ENCODE measurements at places on chromosomes 12 and 14.

- no peak for DNase-seq
Measured at GRCh38 chr12:78403136-78403535, 461.4 kb upstream of the SYT1 start.

GRCh38 chr14:64294672-64295413, 672 bp upstream of the ESR2 start:
- DNase-seq = peak; percentile 36

DNA sequence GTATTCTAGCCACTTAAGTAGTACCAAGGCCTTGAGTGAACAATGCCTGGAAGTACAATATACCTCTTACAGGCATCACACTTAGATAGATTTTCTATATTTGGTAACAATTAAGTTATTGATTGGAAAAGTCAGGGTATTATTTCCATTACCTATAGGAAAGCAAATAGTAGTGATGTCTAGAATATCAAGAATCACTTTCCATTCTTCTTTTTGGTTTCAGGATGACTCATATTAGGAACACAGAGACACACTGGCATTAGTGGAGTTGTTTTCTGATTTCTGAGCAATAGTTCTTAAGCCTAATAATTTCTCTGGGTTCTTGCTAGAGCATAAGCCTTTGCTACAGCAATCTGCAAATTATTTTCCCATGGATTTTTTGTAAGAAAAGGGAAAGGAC, 1640.0 kb upstream of the SEL1L start:
- DNase-seq = no peak

DNA sequence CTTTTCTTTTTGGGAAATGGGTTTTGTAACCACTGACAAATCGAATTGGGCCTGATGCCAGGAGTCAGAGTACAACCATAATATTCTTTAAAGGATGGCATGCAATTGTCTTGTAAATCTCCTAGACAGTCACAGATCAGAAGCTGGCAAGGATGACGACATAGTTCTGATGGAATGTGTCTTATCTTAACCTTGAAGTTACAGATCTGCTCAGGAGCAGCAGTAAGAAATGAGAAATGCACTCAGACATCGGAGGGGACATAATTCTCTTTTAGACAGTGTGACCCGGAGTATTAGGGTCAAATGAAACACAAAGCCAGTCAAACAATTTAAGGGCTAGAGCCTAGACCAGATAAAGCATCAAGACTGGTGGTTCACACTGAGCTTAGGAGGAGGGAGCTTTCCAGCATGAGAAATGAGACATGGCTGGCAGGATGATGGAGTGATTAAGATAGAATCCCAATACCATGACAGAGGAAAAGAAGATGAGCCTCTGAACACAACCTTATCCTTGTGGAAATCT, 17.5 kb downstream of the CBX5 start:
- no peak for DNase-seq

GRCh38 chr14:76768671-76769500, 7.6 kb downstream of the VASH1 start:
- DNase-seq = no peak

- DNase-seq = no peak
Measured at GRCh38 chr14:51750542-51750941, 98.8 kb downstream of the FRMD6 start.

- no peak for DNase-seq
Measured at GRCh38 chr12:58502226-58502625, 418.1 kb downstream of the LRIG3 start.

DNA sequence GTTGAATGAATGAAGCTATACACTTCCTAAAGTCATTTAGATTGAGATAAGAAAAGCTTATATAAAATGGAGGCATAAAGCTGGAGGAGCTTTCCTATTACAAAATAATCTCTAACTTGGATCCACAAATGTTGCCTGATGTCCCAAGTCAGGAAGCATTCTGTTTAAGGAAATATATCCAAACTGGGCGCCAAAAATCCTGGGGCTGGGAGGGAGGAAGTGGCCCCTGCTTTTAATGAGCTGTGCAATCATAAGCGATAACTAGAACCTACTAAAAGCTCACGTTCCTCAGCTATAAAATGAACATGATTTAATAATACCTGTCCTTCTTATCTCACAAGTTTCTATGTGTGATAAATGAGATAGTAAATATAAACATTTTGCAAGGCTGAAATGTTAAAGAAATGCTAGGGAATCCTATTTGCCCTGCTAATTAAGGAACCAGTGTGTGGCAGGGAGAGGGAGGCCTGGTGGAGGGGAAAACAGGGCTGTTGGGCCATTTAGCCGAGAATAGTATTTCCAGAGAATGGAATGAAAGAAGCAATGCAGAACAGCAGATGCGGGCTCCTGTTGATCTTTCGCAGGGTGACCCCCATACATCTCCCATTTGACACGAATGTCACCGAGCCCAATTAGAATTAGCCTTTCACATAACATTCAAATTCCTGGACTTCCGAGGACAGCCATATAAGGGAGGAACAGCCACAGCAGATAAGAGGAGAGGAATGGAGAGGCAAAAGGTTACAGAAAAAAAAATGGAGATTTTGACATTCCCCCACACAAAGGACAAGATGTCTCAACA, 25.9 kb downstream of the DUSP6 start:
- DNase-seq = no peak

DNA sequence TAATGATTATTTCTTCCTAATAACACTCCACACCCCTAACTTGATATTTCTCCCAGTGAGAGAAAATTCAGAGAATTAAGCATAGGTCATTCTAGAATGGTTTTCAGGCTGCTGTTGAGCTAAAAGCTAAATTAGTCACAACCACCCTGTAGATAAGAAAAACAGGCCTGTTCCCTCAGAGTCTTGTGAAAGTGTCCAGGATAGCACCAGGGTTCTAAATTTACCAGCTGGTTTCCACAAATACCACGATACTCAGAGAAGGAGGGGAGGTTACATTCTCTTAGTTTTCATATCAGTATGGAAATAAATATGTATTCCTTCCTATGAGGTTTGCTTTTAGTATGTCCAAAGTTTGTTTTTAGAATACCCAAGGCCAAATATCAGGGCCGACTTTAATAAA, 66.0 kb upstream of the YARS2 start:
- DNase-seq = no peak

DNA sequence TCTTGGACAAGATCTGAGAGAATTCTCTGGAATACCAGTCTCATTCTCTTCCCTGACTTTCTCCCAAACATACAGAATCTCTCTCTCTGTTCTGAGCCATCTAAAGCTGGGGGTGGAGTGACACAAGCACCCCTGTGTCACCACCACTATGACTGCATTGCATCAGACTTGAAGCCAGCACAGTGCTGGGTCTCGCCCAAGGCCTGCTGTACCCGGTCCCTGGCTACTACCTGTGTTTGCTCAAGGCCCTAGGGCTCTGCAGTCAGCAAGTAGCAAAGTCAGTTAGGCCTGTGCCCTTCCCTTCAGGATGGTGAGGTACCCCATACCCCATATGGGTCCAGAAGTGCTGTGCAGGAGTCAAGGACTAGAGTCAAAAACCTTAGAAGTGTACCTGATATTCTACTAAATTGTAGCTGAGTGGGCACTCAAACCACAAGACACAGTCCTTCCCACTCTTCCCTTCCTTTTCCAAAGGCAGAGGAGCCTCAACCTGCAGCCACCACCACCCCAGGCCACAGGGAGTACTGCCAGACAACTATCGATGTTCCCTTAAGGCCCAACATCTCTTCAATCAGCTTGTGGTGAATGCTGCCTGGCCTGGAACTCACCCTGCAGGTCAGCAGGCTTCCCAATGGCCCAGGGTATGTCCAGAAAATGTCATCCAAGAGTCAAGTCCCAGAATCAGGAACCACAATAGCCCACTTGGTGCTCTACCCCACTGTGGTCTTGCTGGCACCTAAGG, 21.2 kb upstream of the RDH16 start:
- no peak for DNase-seq

DNA sequence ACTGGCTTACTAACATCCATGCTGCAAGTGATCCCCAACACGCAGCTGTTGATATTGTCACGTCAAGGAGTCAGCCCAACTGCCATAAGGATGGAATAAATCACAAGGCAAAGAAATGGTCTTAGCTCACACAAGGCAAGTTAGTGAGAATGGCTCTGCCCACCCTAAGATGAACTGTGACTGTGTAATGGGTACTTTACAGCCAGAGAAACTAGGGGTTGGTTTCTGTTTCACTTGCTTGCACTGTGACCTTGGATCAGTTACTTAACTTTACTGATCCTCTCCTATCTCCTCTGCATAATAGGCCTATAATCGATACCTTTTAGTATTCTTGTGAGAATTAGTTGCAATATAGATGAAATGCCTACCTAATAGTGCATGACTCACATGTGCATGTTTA, 52.2 kb upstream of the ANO2 start:
- DNase-seq = no peak

DNA sequence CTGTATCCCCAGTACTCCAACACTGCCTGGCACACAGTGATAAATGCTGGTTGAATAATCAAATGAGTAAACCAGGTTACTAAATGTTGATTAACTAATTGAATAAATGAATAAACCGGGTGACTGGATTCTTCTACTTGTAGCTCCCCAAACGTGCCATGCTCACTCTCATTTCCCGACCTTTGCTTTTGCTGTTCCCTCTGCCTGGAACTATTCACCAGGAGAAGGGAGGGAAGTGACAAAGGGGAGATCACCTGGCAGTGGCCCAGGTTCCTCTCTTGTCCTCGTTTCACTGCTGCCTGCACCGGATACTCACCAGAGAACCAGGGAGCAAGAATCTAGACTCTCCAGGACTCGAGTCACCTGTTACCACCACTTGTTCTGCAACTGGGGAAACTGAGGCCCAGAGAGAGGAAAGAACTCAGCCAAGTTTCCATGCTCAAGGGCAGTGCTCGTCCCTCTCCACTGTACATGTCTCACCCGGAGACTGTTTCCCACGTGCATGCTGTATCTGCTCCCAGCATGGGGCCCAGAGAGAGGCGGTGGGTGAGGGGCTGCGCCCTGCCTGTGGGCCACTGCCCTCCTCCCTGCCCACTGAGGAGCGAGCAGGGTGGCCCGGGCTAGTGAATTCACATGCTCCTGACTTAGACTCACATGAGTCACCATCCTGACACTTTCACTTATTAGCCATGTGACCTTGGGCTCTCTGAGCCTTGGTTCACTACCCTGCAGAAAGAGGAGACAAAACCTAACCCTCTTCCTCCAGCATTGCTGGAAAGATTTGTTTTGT, 17.7 kb upstream of the POP5 start:
- no peak for DNase-seq

GRCh38 chr12:124493809-124494750, 73.3 kb downstream of the NCOR2 start:
- DNase-seq = no peak

DNA sequence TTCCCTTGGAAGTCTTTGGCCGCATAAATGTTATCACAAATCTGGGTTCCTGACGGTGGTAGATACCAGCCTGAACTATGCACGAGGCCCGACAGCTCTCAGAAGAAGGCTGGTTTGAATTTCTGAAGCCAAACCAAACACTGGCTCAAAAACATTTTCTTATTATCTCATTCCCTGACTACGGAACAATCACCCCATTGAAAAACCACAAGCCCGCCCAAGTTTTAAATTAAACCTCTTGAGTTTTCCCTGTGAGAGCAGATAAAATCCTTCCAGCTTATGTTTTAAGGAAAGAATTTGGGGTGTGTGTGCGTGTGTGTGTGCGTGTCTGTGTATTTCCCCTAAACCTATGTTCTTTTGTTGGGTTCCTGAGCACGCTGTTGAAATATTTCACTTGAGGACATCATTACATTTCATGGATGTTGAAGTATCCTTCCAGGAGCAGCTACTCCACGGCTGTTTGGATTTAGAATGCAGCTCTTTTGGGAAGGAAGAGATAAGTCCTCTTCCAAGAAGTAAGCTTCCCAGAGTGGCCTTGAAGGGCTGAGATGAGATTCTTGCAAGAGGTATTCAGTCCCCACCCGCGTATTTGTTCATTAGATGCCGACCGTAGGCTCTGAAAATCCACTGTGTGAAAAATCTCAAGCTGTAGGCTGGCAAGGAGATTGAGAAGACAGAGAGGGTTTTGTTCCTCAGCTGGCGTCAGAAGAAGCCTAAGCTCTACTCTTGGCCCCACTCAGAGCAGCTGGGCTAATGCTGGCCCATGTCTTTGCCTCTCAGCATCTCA, 131.0 kb upstream of the NCOR2 start:
- DNase-seq = no peak

DNA sequence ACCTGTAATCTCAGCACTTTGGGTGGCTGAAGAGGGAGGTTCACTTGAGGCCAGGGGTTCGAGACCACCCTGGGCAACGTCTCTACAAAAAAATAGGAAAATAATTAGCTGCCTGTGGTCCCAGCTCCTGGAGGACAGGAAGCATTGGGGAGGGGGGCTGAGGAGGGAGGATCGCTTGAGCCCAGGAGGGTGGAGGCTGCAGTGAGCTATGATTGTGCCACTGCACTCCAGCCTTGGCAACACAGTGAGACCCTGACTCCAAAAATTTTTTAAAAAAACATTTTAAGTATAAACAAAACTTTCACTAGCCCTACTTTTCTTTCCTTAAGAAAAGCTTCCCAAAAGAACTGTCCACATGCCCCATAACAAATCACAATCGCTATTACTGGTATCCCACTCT, 1.6 kb downstream of the L2HGDH start:
- DNase-seq = no peak

DNA sequence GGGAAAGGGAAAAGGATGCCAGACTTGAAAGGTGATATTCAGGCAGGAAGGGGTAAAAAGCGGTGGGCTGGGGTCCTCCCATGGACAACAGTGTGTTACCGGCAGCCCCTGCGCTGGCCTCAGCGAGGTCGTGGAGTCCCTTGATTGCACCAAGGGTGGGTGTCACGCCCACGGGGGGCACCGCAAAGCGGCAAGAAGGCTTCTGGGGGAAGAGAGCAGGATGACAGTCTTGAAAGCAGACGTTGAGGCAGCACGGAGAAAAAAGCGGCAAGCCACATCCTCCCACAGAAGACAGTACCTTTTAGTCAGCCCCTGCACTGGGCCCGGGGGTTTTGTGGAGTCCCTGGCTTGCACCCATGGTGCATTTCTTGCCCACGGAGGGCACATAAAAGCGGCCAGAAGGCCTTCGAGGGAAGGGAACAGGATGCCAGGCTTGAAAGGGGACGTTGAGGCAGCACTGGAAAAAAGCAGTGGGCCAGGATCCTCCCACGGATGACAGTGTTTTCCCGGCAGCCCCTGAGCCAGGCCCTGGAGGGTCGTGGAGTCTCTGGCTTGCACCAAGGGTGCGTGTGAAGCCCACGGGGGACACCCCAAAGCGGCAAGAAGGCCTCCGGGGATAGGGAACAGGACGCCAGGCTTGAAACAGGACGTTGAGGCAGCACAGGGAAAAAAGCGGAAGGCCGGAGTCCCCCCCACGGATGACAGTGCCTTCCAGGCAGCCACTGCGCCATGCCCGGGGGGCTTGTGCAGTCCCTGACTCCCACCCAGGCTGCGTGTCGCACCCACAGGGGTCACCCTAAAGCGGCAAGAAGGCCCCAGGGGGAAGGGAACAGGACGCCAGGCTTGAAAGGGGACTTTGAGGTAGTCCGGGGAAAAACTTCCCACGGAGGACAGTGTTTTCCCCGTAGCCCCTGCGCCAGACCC, 162.2 kb upstream of the ALG10B start:
- DNase-seq = no peak

DNA sequence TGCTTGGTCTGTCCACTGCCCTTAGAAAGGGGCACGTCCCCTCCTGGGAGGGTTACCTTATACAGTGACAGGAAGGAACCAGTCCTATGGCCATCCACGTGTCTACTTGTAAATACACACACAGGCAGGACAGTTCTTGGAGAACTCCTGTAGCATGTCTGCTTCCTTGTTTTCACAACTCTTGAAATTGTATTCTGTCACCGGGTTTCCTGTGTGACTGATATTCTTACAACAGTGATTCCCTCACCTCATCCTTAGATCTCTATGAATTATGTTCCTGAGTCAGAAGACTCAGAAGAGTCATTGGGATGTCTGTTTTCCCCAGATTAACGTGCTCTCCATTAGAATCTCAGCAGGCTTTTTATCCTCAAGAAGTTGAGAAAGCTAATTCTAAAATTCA, 44.1 kb upstream of the DYNC1H1 start:
- DNase-seq = no peak
